Transverse colon (tissue), 4 donors: ENCODE measurements at places on chromosomes 12 and 14.

GRCh38 chr14:63283884-63284248 is 34.9 kb downstream of the GPHB5 start:
- DNase-seq = no peak

- DNase-seq = no peak
Observed at GRCh38 chr12:115032521-115032920, 348.5 kb upstream of the TBX3 start.

DNA sequence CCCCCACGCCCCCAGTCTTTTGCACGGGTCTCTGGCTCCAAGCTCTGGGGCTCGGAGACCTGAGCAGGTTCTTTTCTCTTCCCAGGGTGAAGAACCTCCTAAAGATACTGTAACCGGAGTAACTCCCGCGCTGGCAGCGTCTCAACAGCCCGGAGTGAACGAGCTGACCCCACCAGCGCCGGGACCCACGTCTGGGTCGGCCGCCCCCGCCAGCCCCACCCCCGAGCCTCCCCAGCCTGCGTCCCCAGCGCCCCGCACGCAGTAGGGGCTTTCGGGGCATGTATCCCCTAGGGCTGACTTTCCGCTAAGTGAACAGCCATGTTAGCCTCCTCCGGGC is 858 bp downstream of the SLC35F4 start:
- DNase-seq = no peak

DNA sequence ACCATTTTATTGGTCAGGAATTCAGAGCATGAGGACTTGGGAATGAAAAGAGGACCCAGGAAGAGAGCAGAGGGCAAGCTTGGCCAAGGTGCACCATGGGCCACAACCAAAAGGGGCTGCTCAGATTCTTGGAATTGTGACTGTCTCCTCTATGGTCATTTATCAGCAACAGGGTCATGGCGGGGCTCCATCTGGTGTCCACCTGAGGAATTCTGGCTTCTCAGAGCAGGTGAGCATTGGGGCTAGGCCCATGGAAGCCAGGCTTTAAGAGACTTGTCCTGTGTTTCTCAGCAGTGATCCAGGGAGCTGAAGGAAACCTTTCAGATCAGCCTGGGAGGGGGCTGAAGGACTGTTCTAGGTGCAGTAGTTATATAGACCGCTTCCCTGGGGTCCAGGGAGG is 2.6 kb upstream of the RIN3 start:
- no peak for DNase-seq

DNA sequence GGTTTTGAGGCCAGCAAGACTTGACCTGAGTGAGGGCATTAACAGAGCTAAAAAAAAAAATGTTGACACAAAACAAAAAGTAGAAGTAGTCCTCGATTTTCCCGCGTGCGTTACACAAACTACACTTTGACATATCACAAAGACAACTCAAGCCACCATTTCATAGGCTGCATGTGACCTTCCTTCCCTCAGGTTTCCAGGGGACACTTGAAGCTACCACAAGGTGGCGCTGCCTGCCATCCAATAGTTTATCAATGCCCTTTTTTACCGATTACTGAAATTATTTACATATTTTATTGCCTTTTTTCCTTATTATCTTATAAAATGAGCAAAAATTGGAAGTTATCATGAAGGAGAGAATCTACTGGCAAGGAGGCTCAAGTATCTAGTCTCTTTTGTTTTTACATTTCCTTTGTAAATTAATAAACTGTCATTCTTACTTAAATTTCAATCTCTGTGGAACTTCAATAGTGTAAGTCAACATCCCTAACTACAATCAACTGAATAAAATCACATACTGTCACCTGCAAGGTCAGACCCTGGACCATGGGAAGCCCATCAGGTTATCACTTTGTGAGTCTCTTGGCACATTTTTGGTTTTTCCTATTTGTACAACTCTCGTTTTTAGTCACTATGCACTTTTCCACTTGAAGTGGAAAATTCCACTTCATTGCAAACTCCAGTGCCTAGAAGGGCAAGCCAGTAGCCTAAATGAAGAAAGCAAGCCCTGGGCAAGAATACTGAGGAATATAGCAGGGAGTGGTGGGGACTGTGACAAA is 84.6 kb upstream of the CPSF6 start:
- DNase-seq = peak; percentile 80

DNA sequence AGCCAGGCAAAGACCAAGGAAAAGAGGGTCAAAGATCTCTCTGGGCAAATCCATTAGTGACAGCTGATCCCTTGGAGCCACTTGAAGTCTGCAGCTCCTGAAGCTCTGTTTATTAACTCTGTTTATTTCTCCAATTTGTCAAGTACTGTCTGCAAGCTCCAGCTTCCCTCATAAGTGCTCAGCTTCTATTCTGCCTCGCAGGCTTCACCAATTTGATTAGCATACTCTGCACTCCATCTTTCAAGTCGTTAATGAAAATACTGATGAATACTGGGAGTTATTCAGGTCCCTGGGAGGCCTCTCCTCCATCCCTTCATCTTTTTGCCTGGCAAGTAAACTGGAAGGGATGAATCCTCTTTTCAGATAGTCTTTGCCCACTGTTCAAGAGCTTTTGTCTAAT is 54.3 kb downstream of the TTC9 start:
- DNase-seq = no peak

DNA sequence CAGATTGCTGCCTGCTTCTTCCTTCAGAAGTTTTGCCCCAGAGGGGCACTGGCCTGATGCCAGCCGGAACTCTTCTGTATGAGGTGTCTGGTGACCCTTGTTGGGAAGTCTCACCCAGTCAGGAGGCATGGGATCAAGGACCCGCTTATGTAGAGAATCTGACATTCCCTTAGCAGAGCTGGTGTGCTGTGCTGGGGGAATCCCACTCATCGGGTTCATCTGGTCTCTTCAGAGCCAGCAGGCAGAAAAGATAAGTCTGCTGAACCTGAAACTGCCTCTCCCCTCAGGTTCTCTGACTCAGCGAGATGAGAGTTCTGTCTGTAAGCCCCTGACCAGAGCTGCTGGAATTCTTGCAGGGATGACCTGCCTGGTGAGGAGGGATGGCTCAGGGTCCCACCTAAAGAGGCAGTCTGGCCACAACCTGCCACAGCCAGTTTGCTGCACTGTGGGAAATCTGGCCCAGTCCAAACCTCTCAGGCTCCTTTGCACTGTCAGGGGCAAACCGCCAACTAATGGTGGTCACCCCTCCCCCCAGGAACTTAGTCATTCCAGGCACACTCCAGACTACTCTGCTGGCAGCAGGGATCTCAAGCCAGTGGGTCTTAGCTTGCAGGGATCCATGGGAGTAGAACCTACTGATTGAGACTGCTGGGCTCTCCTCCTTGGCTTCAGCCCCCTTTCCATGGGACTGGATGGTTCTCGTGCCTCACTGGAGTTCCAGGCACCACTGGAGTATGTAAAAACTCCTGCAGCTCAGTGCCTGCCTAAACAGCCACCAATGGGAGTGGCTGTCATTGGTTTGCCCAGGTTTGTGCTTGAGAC is 4.1 kb downstream of the CLEC2D start:
- DNase-seq = peak; percentile 42

DNA sequence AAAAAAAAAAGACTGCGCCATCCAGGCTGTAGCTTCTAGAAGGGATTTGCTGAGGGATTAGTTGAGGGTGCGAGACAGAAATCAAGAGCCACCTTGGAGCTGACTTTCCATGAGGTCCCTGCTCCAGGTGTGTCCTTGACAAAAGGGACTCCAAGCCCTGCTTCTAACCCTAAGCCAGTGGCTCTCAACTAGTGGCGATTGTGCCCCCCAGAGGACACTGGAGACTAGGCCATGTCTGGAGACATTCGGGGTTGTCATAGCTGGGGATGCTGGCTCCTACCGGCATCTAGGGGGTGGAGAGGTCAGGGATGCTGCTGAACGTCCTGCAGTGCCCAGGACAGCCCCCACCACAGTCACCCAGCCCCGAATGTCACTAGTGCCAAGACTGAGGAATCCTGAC is 40.6 kb downstream of the SPRING1 start:
- DNase-seq = no peak

- DNase-seq = peak; percentile 12
Observed at GRCh38 chr12:118432812-118433545, 56.6 kb downstream of the SUDS3 start.

GRCh38 chr14:52922656-52923055 is 28.2 kb downstream of the FERMT2 start:
- no peak for DNase-seq

- DNase-seq = no peak
Observed at GRCh38 chr14:52846591-52846990, 55.2 kb upstream of the GNPNAT1 start.

DNA sequence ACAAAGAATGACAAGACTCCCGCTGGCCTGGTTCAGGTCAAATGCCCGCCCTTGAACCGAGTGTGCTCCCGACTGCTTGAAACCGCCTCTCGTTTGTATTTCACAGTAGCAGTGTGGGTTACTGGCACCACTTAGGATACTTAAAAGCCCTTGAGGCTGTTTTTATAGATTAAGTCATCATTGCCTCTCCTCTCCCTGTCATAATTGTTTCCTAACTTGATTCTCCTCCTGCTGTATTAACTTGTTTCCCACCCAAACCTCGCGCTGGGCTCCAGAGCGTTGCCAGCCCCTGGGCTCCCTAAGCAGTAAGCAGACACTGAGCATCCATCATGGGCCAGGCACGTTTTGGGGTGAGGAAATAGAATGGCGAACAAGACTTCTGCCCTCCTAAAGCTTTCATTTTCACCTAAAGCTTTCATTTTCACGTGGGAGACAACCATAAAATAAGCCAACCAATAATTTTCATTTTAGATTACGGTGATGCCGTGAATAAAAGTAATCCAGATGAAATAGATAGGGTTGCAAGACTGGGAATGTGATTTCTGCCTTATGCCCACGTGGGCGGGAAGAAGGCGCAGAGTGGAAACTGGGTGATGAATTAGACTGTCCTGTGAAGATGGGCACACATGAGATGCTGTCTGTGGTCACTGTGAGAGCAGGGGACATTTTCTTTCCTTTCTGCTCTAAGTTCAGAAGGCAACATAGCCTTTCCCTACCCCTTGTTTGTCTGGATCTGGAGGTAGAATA is 97.5 kb downstream of the PPP2R5C start:
- DNase-seq = no peak

GRCh38 chr14:100592461-100592891 is 5.3 kb upstream of the BEGAIN start:
- DNase-seq = no peak

DNA sequence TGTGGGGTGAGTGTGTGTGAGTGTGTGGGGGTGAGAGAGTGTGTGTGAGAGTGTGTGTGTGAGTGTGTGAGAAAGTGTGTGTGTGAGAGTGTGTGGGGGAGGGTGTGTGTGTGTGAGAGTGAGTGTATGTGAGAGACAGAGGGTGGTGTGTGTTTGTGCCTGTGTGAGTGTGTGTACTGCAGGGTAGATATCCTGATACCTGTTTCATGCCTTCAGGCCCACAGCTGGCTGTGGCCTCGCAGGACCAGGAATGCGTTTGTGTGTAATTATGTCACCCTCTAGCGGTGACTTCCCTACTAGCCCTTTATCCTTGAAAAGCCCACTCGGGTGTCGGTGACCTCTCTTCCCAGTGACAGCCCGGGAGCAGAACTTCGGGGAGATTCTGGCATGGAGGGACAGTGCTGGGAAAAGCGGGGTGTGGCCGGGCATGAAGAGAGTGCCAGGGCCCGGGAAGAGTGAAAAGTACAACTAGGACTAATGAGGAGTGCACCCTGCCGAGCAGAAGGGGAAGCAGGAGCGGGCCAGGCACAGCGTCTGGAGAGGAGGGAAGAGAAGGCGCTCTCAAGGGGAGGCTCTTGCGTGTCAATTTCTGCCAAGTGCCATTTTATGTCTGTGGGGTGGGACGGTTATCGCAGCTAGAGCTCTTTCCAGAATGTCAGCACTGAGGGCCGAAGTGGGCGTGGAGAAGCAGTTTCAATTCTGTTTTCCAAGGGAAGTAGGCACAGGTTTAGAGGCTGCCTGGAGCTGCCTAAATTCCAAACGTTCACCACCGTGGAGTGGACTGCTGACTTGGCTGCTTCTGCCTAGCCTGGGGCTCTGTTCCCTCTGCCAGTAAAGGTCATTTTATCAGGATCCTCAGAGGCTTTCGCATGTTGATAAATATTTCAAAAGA is 11.0 kb upstream of the FBXL14 start:
- DNase-seq = peak; percentile 77

DNA sequence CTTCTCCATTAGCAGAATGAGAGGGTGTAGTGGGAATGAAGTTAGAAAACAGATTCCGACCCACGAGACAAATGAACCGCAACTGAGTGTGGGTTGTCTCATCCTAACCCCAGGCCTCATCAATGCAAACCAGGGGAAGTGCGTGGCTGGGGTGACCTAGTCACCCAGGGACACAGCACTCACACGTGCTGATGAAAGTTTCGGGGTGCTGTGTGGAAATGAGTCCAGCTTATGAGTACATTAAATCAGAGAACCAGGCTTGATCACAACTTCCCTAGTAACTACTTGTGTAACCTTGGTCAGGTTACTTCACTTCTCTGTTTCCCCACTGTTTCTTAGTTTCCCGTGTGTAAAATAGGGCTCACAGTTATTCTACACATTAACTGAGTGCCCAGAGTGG is 95.4 kb upstream of the CDKN3 start:
- DNase-seq = no peak

DNA sequence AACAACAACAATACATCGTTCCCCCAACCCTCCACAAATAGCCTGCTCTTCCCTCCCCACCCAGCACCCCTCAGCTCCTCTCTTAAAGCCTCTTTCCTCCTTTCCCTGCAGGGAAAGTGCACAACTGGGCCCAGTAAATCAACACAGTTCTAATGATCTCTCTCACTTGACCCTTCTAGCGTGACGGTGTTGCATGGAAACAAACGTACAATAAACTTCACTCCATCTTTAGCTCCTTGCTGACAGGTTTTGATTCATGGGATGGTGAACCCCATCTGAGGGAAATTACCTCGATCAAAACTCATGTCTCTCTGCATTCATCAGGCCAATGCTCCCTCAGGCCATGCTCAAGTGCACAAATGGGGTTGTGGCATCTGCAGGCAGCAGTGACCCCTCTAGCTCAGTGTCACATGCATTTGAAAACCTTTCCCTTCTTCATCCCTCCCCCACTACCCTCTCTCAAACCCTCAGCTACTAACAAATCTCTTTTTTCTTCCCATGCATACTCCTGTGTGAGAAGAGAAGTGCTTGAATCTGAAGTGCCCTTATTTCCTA is 22.9 kb downstream of the GDF11 start:
- no peak for DNase-seq

GRCh38 chr12:54975875-54976274 is 8.7 kb downstream of the TESPA1 start:
- DNase-seq = no peak

GRCh38 chr14:35910191-35910590 is 84.1 kb downstream of the BRMS1L start:
- no peak for DNase-seq
